ENCODE measurements at places on chromosomes 7 and 10.

DNA sequence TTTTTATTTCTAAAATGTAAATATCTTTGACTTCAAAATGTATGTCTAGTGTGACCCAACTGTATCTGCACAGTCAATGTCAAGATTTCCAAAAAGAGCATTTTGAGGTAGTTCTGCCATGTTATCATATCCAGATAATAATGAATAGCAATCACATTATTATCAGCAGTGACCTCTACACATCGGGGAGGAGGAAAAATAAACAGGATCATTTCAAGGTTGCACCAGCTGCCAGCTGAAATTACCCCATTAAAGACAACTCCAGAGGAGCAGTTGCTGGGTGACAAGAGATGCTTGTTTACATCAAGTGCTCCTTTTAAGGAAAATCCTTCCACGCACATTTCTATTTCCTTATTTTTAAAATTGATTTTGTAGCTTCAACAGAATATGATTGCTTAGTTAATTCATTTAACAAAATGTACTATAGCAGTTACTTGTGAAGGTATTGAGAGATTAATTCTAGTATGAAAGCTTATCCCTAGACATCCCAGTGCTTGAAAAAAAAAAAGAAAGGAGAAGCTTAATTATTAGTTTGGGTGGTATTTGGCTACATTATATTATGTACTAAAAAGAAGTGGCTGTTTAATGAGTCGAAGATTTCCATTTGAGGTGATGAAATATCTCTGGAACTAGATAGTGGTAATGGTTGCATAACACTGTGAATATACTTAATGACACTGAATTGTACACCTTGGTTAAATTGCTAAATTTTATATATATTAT, 19.3 kb upstream of the SLC35G1 start:
- peak; percentile 44 for DNase-seq

- DNase-seq = no peak
Measured at GRCh38 chr10:114906981-114907380, 31.0 kb upstream of the TRUB1 start.

- DNase-seq = no peak
Measured at GRCh38 chr7:94632338-94633013, 23.5 kb downstream of the SGCE start.

GRCh38 chr10:102632394-102633111, 11.7 kb upstream of the TRIM8 start:
- DNase-seq = no peak

DNA sequence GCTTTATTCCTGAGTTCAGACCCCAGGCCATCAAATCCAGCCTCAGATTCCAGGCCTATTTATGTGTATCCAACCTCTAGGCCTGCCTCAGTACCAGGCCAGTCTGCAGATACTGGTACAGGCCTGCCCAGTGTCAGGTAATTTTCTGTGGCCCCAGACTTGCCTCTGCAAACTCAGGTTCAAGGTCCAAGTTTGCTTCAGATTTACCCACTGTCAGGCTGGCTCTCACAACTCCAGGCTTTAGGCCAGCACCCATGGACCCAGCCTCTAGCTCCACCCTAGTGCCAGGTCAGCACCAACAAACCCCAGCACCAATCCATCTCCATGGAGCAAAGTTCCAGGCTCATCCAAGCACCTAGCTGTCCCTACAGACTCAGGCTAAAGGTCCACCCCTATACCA, 169.7 kb downstream of the ITGB1 start:
- DNase-seq = no peak

DNA sequence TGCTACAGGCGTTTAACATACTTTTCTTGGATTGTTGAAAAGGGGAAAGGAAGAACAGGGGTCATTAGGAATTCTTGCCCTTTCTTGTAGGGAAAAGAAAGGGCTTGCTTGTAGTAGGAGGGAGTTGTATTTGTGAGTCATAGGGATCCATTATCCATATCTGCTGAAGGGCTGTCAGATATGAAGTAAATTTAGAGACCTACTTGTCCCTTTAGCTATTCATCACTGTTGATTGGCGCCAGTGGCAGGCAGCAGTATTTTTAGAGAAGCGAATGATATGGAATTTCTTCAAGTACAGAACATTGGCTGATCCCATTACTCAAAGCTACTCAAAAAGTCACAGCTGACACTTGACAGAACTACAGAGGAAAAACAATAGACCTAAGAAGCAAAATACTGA, 97.7 kb downstream of the CELF2 start:
- DNase-seq = no peak

DNA sequence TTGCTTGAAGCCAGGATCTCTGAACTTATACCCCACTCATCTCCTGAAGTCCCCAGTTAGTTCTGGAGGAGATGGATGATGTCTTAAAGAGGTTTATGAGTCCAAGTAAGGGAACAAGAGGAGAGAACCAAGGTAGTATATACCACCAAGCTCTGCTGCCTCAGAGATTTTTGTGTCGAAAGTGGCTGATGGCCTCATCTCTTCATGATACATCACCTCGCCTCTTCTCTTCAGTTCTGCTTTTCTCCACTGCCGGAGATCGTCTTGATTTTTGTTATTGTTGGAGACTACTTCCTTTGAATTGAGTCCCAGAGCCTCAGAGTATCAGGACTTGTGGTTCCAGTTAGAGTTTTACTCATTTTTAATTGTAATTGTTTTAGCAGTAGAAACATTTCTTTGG, 1.9 kb downstream of the VTI1A start:
- DNase-seq = no peak

- DNase-seq = peak; percentile 52
Measured at GRCh38 chr7:30135301-30136116, 723 bp downstream of the MTURN start.
